ENCODE measurements at places on chromosomes 2 and 18.

DNA sequence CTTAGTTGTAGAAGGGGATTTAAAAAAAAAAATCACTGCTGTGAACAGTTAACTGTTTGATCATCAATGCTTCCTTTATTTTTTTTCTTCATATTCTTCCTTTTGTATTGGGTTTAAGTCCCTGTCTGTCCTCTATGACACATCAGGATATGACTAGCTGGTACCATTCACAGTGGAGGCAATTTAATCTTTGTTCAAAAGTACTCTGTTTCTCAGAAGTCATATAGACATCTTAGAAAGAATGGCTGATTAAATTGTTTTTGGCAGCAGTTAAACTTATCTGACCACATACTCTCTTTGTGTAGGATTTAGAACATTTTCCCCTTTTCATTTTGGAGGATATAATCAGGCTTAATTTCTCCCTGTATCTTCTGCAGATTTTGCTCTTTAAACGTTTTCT, 807.8 kb upstream of the CDH2 start:
- no peak for DNase-seq
- H3K27me3 ChIP-seq: no peaks in the 10 kb centered on the region
- no peak overlapping the region for H3K4me3 ChIP-seq

DNA sequence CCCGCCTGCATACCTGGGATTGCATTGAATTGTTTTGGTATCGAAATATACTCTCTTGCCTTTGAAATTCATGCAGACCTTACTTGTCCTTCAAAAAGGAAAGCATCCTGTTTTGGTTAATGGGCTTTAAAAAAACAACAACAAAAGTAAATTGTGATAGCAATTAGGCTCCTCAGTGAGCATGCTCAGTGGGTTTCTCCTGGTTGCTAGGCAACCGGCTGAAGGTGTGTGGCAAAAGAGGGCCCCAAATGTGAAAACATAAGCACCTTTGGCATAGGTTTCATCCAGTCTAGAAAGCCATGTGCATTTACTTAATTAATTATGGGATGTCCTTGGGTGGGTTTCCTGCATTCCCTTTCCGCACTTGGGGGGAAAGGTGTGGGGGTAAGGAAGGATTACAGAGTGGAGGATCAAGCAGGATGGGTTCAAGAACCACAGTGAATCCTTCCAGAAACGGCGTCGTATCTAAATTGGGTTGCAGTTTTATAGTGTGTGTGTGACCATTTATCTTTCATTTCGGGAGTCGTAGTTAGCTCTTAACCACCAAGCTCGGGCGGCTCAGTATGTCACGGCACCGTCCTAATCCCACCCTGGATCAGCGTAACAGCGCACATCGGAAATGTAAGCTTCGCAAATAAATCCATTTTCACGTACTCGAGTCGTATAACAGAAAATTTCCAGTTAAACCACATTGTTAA, 274.9 kb upstream of the TCF4 start:
- DNase-seq: no peak
- no peaks in the 10 kb centered on the region for H3K4me1 ChIP-seq
- H3K36me3 ChIP-seq: no peaks in the 10 kb centered on the region
- H3K27ac ChIP-seq: no peak overlapping the region

- no peak within 1 kb of the TSS for H3K4me3 ChIP-seq
- no peak within 1 kb of the TSS for H3K27ac ChIP-seq
- peak; percentile 74 for DNase-seq
- peaks cover 37% of the 10 kb centered on the region for H3K4me1 ChIP-seq
Measured at GRCh38 chr18:69947361-69948133, at the start of gene CD226. Gene CD226, minus strand, starts transcription at chr18:69947873. Its CDS starts 467 bp downstream, at chr18:69947406.

GRCh38 chr2:27209621-27210401, 2.0 kb upstream of the ATRAID start:
- DNase-seq: no peak
- no peaks in the 10 kb centered on the region for H3K27me3 ChIP-seq
- peaks cover 39% of the 10 kb centered on the region for H3K4me1 ChIP-seq
- H3K27ac ChIP-seq: peak overlapping the region; percentile 16
- peak overlapping the region; percentile 8 for H3K4me3 ChIP-seq

DNA sequence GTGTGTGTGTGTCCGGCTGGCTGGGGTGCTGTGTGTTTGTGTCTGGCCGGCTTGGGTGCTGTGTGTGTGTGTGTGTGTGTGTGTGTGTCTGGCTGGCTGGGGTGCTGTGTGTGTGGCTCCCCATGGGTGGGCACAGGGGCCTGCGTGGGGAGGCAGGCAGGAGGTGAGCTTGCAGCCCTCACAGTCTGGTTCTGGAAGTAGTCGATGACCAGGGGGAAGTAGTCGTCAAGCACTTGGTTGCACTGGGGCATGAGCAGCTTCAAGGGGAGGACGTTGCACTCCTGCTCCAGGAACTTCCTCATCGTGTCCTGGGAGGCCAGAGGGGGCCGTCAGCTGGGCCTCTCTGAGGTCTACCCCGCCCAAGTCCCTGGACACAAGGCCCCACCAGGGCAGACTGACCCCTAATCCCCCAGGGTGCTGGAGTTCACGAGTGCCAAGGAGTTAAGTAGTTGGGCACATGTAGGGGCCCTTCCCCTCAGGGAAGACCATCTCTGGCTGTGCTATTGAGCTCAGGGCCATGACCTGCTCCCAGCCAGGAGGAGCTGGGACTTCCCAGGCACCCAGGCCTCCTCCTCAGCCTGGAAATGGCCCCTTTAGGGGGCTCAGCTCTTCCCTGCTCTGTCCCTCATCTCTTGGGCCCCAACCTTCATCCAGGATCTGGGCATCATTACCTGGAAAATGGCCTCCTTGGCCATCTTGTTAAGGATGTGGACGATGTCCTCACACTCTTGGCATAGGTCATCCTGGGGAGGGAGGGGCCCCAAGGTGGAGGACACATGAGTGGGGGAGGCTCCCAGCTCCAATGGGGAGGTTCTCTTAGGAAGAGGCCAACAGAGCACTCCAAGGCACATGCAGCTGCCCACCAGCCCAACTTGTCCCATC, 1.3 kb downstream of the SFTPB start:
- H3K4me3 ChIP-seq: no peak overlapping the region
- no peak overlapping the region for H3K27ac ChIP-seq
- H3K4me1 ChIP-seq: peaks cover 5% of the 10 kb centered on the region
- no peaks in the 10 kb centered on the region for H3K36me3 ChIP-seq

DNA sequence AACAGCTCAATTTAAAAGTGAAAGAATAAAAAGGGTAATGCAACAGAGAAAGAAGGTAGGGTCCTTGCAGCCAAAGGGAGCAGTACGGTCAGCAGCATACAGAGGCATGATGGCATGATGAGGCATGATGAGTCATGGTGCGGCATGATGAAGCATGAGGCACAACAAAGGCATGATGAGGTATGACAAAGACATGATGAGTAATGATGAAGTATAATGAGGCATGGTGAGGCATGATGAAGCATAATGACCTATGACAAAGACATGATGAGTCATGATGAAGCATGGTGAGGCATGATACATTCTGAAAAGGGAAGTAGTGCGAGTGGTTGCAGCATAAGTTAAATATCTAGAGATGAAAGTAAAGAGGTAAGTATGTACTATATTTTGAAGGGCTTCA, 673.2 kb downstream of the TMEM182 start:
- no peaks in the 10 kb centered on the region for H3K27me3 ChIP-seq
- H3K4me3 ChIP-seq: no peak overlapping the region
- no peak for DNase-seq

DNA sequence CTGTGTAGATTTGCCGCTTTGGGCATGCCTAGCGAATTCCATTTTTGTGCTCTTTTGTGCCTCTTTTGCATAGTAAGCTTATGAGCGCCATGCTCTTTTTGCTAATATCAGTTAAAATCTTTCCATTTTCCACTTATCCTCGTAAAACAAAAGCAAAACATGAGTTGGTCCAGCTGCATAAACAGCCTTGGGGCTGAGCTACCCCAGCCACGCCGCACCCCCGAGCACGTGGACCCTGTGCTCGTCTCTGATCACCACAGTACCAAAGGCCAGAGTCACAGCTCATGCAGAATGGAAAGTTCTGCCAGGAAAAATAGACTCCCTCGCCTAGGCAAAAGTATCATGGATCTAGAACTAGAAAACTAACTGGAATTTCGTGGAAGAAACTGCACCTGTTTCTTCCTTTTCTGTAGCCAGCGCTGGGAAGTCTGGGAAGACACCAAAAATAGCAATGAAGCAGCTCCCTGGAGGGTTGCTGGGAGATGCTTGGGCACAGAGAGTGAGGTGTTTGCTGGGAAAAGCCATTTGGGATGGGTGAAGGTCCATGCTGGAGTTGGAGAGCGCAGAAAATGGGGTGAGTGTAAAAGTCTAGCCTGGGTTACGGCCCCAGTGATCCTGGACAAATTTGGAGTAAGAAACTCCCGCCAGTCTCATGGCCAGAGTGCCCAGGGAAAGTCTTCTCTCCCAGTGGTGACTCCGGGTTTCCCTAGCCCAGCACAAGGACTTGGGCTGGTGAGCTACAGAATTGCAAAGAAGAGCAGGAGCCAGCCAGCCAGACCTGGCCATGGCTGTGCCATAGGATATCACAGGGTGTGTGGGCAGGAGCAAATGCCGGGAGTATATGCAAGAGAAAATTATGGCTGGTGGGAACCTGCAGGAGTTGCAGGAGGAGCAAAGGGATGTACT, 218.4 kb downstream of the GBX2 start:
- no peak overlapping the region for H3K27ac ChIP-seq
- no peak overlapping the region for H3K4me3 ChIP-seq
- no peaks in the 10 kb centered on the region for H3K36me3 ChIP-seq
- H3K27me3 ChIP-seq: peaks cover 24% of the 10 kb centered on the region
- no peak for DNase-seq

GRCh38 chr18:80253236-80253635, 5.9 kb upstream of the PARD6G start:
- peaks cover 52% of the 10 kb centered on the region for H3K27me3 ChIP-seq
- no peak overlapping the region for H3K27ac ChIP-seq
- no peak for DNase-seq
- no peaks in the 10 kb centered on the region for H3K4me1 ChIP-seq
- no peak overlapping the region for H3K4me3 ChIP-seq

DNA sequence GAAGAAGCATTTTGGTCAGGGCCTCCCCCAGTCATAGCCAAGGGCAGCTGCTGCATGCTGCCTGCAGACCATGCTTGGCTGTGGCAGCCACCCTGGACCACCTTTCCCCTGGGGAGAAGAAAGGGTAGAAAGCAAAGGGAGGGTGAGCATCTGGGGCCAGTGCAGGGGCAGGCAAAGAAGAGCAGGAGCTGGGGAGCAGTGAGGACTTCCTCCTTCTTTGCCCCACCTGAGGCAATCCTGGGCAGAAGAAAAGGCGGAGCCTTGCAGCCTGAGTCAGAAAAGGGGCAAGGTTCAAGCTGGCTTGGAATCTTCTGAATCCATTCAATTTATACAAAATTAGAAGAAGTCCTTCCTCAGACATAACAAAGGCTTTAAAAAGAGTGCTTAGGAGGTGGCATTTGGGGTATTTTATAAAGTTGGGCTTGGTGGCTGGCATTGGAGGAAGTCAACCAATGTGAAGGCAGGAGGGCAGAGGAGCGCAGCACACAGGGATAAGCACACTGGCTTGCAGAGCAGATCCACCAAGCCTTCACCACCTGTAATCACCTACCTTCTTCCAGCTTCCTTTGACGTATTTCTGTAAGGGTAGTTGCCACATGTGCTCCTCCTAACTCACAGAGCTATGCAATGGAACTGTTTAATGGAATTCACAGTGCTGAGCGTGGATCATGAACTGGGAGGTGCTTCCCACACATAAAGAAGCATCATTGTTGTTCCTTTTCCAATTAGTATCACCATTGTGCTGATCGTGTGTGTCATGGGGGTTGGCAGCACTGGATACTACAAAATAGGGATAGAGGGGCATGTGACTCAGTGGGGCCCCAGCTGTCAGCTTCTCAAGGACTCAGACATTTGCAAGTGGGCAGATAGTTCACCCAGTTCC, 154.4 kb upstream of the EPAS1 start:
- no peaks in the 10 kb centered on the region for H3K27me3 ChIP-seq
- DNase-seq: no peak
- peak overlapping the region; percentile 58 for H3K27ac ChIP-seq
- peaks cover 16% of the 10 kb centered on the region for H3K36me3 ChIP-seq

GRCh38 chr2:236041616-236042015, 126.6 kb downstream of the GBX2 start:
- H3K27me3 ChIP-seq: no peaks in the 10 kb centered on the region
- no peak overlapping the region for H3K4me3 ChIP-seq
- H3K4me1 ChIP-seq: no peaks in the 10 kb centered on the region

DNA sequence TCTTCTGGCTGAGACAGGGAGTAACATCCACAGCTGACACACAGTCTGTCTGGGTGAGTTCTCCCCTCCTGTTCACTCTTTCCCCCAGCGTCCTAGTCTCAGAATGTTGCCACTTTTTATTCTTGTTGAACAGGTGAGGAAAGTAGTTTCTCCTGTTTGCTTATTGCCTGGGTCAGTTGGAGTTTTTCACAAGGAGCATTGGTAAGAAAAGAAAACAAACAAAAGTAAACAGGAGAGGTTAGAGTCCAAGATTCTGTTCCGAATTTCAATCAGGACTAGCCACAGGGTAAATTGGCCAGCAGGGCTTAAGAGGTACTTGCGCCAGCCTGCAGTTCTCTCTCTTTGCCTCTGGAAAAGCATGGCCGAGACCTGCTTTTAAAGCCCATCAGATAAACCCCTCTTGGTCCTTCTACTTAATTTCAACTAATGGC, 255.0 kb upstream of the EPAS1 start:
- peaks cover 8% of the 10 kb centered on the region for H3K4me1 ChIP-seq
- no peak overlapping the region for H3K27ac ChIP-seq
- H3K27me3 ChIP-seq: no peaks in the 10 kb centered on the region
- H3K36me3 ChIP-seq: peaks cover 8% of the 10 kb centered on the region

- no peaks in the 10 kb centered on the region for H3K36me3 ChIP-seq
- no peak overlapping the region for H3K4me3 ChIP-seq
- no peak overlapping the region for H3K27ac ChIP-seq
- no peak for DNase-seq
- H3K27me3 ChIP-seq: peaks cover 4% of the 10 kb centered on the region
Measured at GRCh38 chr18:61596296-61596695, 263.1 kb downstream of the CDH20 start.

GRCh38 chr18:22439447-22439846, 21.7 kb upstream of the CTAGE1 start:
- no peak overlapping the region for H3K4me3 ChIP-seq
- no peak overlapping the region for H3K27ac ChIP-seq
- DNase-seq: no peak

DNA sequence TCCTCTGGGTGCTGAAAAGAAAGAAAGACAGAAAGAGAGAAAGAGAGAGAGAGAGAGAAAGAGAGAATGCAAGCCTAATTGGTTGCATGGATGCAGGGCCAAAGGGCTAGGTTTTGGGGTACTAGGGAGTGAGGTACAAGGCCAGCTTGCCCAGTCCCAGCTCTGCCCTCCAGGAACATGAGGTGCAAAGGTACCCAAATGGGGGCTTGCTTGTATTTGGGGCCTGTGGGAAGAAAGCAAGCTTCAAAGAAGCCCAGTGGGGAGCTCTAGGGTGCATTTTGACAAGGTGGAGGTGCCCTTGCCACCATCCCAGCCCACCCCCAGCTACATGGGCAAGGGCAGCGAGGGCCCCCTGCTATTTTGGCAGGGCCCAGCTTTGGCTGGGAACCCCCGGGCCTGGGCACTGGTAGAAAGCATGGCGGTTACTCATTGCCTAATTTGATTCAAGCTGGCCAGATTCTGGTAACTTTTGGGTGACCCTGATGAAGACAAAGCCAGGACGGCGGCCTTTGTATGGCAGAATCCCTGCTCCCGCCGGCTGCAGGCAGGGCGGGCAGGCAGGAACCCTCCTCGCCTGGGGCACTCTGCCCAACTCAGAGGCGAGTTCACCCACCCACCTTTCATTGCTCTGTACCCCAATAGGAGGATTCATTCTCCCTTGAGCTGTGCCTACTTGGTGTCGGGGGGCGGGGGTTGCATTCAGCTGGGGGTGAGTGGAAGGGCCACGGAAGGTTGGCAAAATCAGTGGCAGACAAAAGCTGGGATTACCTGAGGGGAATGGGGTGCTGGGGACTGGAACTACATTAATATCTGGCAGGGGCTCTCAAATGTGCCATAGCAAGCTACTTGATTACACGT, 537 bp upstream of the HOXD4 start:
- no peak for DNase-seq
- H3K4me1 ChIP-seq: no peaks in the 10 kb centered on the region
- H3K36me3 ChIP-seq: no peaks in the 10 kb centered on the region
- H3K27ac ChIP-seq: no peak overlapping the region
- H3K4me3 ChIP-seq: no peak overlapping the region
- peaks cover 95% of the 10 kb centered on the region for H3K27me3 ChIP-seq

All from activated CD8-positive, alpha-beta memory T cell treated with anti-CD3 and anti-CD28 coated beads, Interleukin-2, amount 10 ng/mL, durations not matched to agents 7 days and 5 days (primary cell).